ENCODE measurements at places on chromosomes 5 and 9.

GRCh38 chr5:179577286-179577960 lies 27.1 kb downstream of the RUFY1 start:
- no peak for DNase-seq

DNA sequence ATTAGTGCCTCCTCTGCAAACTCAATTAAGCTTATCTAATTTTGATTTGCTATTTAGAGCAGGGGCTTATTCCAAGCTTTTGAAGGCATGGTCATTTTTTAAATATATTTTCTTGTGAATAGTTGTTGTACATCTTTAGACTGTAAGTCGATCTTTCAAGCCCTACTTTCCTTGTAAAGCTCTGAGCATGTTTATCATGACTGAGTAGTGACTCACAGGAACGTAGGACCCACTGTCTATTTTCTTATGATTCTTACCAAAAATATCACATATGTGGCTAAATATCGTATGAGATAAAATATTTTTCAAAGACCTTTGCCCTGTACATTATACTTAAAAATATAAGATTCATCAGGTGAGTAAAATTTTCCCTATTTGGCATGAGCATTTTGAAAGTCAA lies 440.4 kb upstream of the GRIN3A start:
- no peak for DNase-seq

DNA sequence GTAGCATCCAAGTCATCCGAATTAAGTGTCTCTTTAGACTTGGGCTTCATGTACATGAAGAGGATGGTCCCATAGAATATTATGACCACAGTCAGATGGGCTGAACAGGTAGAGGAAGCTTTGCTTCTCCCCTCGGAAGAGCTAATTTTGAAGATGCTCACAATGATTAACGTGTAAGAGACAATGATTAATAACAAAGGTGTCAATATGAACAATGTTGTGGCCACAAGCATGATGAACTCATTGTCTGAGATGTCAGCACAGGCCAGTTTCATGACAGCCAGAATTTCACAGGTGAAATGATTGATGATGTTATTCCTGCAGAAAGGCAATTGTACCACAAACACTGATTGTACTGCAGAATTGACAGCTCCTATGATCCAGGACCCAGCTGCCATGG lies 626 bp downstream of the OR13C2 start:
- no peak for DNase-seq

DNA sequence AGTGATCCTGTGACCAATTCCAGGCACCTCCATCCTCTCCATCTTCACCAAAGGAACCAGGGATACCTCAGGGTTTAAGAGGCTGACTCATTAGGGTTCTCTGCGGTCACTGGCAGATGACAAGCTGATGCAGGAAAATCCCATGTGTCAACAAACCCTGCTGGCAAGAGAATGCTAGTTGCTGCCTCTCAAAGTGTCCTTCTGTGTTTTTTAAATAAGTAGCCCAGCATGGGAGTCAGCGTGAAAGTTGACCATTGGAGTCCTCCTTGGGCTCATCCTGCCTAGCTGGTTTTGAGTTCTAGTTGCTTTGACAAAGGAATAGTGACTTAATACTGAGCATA lies 200.2 kb downstream of the SLIT3 start:
- DNase-seq: no peak

DNA sequence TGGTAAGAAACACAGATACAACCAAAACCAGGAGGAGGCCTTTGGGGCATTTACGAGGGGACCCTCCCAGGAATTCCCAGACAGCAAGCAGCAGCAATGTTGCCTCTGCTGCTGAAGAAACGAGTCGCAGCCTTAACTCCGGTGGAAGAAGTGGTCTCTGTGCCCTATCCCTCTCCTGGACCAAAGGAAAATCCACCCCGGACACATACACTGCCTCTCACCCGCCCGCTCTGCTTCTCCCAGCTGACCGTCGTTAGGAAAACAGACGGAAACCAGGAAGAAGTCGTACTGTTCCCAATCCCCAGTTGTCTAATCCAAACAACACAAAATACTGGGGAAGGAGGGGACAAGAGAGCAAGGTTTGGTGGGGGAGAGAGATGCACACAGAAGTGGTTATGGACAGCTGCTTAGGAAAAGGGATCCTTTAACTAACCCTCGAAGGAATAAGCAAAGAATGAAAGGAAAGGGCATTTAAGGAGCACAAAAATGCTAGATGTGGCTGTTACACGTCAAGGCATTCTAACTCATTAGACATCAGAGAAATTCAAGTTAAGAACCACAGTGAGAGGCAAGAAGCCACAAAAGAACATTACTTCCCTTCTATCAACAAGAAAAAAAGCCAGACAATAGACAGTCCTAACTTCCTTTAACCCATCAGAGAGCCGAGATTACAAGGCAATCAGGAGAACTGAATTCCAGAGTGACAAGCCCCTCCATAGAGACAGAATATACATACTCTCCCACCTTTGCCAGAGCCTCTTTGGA lies 71.9 kb downstream of the ACTL7B start:
- no peak for DNase-seq

DNA sequence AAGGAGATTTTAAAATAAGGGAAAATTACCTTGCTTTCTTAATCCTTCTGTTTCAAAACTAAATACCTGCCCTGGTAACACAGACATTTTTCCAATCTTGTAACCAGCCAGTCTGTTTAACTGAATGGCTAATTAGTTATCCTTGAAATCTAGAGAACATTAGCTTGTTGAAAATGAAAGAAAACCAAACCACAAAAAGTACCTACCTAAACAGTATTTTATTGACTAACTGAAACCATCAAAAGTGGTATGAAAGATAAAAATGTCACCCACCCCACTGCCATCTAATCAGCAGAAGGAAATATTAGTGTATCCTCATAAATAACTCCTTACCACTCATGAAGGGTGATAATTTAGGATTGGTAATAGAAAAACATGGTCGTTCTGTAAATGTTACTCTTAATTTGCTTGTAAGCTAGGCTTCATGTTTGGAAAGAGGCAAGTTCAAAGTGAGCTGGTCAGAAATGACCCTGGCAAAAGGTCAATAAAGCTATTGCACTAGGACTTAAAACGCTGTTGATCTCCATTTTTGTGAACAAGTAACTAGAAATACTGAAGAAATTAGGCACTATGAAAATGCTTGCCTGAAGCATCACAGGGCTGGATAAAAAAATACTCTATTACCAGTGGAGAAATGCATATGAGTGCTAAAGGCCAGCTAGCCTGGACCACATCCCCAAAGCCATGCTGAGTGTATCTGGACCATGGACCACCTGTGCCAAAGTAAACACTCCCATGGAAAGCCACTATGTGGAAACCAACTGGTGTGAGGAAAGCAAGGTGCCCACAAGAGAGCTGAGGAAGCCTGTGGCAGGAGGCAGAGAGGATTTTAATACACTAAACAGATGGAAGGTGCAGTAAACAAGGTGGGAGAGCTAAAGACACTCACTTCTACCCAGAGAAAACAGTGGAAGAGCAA lies 8.4 kb downstream of the SEMA5A start:
- DNase-seq: no peak

DNA sequence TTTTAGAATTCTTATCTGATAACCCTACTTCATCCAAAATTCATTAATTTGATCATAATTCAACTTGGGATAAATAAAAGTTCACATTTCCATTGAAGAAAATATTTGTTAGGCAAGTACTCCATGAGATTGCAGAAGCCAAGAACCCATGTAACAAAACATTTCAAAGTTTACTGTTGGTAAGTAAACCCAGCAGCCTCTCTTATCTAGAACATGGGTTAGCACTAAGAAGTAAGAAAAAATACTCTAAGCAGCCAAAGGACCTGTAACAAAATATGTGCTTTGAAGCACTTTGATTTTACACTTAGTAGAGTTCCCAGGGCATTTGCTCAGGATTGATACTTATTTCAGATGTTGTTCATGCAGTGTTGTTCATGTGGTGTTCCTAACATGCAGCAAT lies 8.7 kb downstream of the MAP3K1 start:
- DNase-seq: no peak

GRCh38 chr9:76571288-76571687 lies 112.3 kb downstream of the GCNT1 start:
- no peak for DNase-seq

- DNase-seq: no peak
These were observed 92.0 kb downstream of the TMEM232 start for GRCh38 chr5:110634475-110634874.

DNA sequence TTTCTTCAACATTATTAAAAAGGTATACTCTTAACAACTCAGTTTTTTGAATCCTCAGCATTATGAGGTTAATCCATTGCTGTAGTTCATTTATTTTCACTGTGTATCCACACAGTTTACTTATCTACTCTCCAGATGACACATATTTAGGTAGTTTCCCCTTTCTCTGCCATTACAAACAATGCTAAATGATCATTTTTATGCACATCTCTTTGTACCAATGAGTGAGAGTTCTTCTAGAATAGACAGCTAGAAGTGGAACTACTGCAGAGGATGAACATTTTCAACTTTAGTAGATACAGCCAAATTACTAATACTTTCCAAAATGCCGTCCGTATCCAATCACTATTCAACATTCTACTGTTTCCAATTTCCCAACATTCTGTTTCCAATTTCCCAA lies 11.5 kb downstream of the AFF4 start:
- no peak for DNase-seq

GRCh38 chr5:138000102-138000723 lies 32.7 kb downstream of the FAM13B start:
- DNase-seq: no peak

DNA sequence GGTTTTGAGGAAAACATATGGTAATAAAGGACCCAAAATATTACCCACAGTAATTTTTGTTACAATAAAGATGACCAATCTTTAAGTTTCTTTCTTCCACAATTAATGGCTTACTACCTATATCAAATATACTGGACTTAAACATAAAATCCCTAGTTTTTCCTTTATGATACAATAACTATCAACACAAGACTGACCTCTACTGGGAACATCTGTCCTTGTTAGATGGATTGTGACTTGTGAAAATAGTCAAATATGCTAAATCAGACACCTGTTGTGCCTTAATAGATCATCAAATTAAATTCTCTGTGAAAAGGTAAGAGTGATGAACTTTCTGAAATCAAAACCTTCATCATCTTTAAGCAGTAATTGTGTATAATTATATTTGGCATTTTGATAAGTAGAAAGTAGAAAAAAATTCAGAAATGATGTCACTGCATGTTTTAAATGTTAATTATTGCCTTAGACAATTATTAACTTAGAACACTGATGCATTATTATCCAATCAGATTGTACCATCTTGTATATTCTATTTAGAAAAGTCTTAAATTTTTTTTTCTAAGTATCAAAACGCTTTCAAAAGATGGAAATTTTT lies 113.6 kb downstream of the DEPDC1B start:
- no peak for DNase-seq

GRCh38 chr9:113755433-113755832 lies 120.7 kb upstream of the ZNF618 start:
- DNase-seq: no peak

- DNase-seq: peak; percentile 26
These were observed 26.7 kb downstream of the NDUFS6 start for GRCh38 chr5:1827886-1828397.

GRCh38 chr9:87267251-87268070 lies 230.2 kb upstream of the DAPK1 start:
- DNase-seq: no peak

DNA sequence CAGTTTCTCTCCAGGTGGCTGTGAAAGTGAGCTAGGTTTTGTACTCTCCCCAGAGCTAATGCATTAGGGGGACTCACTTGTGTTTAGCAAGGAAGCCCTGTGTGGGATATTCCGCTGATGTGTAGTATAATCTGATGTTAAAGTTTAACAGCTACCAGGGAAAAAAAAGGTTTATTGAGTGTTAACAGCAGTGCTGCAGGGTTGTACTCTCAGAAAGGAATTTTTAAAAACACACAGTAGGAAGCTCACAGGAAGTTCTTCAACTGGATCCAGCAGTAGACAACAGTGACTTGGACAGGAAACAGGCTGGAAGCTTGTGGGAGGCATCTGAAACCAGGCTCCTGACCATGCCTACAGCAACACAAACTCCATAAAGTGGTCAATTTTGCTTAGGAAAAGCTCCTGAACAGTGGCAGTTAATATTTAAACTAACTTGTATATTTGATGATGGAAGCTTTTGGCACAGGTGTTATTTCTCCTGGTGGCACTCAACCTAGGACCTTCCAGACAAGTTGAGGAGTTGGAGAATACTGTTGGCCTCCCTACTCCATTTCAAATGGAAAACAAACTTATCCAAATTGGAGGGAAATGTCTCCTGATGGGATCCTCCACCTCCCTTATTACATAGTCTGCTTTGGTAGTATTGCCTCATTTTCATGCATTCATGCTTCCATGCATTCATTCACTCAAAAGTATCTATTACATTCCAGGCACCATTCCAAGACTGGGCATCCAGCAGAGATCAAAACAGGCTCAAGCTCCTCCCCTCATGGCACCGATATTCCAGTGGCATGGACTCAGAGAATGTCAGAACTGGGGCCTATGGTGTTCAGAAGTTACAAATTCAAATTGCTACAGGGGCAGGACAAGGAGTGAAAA lies 54.7 kb downstream of the FOXD1 start:
- no peak for DNase-seq

DNA sequence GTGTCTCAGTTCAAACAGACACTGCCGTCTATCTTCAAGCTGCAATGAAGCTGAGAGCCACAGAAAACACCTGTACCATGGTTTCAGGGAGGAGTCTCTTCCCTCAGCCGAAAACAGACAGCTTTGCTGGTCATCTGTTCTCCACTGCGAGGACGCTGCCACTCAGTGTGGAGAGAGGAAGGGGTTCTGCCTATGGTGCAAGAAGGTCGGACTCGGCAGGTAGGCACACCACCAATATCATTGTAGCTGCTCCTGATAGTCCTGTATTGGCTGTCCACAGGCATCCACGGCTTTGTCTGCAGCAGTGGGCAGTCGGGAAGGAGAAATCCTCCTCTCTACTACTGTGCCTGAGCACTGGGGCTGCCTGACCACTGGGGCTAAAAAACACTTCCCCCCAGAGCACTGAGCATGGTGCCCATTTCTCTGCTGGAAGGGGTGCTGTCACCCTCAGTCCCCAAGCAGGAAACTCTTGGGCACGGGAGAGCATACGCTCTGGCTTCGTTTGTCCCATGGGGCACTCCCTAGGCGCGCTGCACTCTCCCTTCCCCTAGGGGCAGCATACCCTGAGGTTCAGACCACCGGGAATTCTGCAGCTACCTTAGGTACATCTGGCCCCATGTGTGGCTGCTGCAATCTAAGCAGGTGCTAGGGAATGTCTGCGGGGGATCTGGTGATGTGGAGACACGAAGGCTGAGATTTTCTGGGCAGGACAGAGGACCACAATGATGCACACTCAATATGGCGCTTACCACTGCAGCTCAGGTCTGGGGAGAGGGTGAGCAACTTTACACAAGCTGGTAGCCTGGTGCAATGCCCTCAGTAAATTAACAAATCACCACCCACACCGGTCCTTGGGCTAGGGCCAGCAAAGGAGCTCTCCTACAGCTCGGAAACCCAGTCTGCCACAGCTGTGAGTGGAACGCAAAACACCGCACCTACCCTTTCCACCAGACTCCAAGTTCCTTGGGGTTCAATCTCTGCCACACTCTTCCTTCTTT lies 880.9 kb upstream of the SEMA6A start:
- no peak for DNase-seq

DNA sequence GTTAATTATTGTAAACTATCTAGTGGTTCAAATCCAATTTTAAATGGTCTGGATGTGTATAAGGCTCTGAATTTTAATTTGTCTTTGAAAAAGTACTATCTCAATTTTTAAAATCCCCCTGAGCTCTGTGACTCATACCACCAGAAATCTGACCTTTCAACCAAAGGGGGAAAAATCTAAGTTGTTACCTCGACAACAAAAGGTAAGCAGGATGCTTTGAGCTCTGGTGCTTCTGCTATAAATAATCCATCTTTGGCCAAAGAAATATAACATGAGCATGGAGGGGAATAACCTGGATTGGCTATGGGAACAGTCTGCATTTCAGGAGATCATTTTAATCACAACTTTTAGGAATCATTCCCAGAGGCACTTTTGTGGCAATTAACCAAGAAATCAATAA lies 76.3 kb upstream of the PCSK1 start:
- DNase-seq: no peak
